ENCODE measurements at places on chromosomes 3 and 15.

DNA sequence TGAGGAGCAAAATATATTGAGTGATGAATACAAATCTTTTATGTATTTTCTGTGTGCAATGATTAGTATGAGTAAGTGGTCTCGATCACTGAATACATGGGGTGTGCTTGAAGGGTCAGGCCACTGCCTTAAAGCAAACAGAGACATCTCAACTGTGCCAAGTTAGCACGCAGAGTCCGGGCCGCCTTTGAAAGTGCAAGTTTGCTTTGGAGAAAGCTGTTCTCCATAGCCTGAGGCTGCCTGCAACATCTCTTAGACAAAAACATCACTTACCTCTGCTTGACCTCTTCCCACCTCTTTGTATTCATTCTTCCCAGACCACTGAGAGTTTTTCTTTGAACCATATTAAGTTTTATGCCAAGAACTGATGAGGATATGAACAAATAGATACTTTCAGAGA is 267.0 kb downstream of the ZBTB20 start:
- DNase-seq = no peak

GRCh38 chr3:39879581-39879980 is 70.2 kb downstream of the MYRIP start:
- DNase-seq = no peak

GRCh38 chr3:183517607-183518006 is 37.9 kb downstream of the KLHL6 start:
- DNase-seq = no peak

- DNase-seq = no peak
Observed at GRCh38 chr3:31423482-31423881, 109.2 kb upstream of the STT3B start.

DNA sequence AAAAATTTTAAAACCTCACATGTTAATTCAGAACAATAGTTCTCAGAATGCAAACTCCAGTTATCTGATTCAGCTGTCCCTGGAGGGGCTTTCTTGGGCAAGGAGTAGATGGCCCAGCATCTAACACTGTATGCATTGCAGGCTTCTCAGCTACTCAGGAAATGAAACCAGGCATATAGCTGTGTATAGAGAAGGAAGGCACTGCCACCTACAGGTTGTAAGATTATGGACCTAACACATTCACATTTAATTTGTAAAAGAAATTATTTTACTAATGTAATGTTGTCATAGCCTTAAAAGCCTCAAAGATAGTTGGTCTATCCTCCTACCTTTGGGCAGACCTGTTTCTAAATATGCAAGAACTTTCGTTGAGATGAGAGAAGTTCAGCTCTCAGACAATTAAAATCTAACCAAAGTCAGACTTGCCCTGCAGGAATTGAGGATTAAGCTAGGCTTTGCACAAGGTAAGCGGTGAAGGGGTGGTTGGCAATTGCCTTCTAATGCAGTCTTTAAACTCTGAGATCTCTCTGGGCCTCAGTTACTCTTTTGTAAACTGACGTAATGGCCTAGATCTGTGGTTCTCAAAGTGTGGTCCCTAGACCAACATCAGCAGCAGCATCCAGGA is 132.8 kb upstream of the SLC24A5 start:
- peak; percentile 1 for DNase-seq

- no peak for DNase-seq
Observed at GRCh38 chr15:71659730-71660067, 150.7 kb upstream of the NR2E3 start.

DNA sequence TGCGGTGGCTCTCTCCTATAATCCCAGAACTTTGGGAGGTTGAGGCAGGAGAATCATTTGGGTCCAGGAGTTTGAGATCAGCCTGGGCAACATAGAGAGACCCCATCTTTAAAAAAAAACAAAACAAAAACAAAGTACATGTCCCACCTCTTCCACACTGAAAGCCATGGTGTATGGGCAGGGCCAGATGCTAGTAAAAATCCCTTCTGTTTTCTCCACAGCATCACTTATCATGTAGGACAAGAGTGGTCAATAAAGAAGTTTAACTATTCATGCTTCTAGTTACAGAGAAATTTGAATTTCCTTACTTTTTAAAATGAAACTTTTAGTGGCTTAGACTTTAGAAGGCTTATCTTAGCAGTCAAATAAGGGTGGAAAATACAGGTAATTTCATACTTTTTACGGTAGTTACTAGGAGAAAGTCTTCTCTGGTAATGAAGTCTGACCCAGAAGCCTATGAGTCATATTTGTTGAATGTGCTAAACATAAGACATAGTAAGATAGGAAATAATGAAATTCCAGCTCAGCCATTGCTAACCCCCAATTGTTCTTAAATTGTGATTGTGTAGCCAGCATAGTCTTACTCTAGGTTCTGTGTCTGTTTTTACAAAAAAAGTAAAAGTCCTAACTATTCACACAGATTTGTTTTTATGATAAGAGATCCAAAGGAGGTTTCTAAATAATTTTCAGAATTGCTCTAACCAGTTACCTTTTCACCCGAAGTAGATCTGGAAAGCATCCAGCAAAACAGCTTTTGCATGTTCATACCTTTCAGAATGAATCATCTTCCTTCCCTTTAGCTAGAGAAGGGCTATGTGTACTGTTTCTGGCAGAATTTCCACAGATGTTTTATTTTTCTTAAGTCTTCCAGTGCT is 16.4 kb upstream of the ZNF609 start:
- DNase-seq = no peak

- peak; percentile 1 for DNase-seq
Observed at GRCh38 chr3:64685800-64686445, 1.9 kb downstream of the ADAMTS9 start.

- DNase-seq = no peak
Observed at GRCh38 chr3:81485444-81485865, 276.0 kb downstream of the GBE1 start.

- DNase-seq = peak; percentile 64
Observed at GRCh38 chr15:31458596-31459399, 132.2 kb downstream of the KLF13 start.

- peak; percentile 14 for DNase-seq
Observed at GRCh38 chr3:135503760-135504686, 461.5 kb upstream of the PPP2R3A start.

DNA sequence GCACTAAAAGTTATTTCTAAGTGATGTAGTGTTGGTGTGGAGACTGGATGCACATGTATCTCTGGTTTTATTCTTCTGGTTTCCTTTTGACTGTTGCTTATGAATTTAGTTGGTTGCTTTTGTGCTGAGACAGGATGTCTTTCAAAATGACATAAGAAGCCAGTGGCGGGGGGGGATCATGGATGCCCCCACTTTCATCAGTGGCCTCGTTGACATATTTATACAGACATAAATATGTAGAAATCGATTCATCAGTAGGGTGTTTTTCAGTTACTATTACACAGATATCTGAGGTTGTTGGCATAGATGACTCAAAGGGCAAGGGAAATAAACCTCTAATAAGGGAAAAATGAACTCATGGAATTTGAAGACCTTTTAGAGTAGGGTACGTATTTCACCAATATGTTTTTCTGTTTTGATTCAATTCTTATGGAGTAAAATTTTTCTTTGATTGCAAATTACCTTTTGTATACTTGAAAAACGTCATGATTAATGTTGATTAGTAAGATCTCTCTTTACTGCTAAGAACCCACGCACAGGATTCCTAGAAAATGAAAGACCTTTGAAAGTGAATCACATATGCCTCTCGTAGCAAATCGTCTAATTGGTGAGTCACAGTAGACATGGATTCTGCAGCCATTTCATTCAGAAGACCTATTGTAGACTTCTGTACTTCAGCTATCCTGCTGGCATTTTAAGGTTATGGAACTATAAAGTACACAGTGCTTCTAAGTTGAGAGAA is 97.4 kb upstream of the RBMS3 start:
- peak; percentile 18 for DNase-seq

DNA sequence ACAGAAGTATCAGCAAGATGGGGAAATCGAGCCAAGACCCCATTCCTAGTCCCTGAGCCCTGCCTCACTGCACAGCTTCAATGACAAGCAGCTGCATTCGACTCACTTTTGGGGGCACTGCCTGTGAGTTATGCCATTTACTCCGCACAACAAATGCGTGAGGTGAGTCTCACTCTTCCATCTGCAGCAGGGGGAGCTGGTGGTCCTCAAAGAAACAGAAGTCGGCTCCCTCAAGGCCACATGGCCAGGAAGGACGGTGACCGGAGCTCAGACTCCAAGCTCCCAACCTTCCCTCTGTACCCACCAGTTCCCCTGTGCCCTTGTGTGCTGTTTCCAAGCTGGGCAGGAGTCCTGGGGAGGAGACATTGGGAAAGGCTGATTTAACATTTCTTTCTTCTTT is 127.7 kb upstream of the IQSEC1 start:
- no peak for DNase-seq

DNA sequence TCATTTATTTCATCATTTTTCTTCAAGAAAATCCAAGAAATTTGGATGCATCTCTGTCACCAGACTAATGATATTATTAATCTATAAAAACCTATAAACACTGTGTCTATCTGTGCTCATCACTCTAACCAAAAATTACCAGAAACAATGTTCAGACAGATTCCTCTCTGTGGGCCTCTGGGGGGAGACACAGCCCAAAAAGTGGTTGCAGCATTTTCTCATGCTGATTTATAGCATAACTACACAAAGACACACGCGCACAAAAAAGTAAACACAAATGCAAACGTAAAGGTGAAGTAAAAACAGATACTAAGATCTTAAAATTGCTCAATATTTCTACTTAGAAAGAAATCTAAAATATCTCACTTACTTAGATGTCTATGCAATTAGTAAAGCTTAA is 976.0 kb downstream of the GBE1 start:
- DNase-seq = no peak

DNA sequence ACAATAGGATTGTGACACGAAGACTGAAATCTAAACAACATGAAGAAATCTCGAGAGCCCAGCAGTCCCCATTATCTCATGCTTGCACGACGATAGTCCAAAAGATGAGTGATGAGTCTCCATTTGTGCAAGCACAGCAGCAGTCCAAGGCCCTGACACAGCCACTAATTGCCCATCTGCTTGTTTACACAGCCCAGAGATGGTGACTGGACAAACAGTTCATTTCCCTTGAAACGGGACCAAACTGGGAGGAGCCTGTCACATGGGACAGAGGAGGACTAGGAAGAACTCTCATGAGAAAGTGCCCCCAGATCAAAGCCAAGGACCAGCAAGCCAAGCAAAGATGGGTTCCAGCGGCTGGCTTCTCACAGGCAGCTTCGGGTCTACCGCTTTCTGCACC is 121.0 kb downstream of the GREM1 start:
- DNase-seq = no peak

DNA sequence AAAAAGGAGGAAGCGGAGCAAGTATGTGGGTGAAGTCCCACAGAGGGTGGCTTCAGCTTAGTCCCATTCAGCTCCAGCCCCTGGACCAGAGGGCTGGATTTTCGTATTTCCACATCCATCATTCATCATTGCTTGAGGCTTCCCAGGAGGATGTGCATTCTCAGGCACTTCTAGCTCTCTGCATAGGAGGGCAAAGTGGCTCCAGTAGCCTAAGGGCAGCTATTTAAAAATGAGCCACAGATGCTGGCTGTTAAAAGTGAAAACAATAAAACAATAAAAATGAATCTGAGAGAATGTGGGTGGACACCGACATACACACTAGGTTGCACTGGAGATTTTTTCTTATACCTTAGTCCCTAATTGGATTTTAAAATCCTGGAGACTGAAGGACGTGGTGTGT is 629.2 kb upstream of the ZNF385D start:
- DNase-seq = no peak

- DNase-seq = no peak
Observed at GRCh38 chr3:160622263-160623045, 54.5 kb upstream of the ARL14 start.

DNA sequence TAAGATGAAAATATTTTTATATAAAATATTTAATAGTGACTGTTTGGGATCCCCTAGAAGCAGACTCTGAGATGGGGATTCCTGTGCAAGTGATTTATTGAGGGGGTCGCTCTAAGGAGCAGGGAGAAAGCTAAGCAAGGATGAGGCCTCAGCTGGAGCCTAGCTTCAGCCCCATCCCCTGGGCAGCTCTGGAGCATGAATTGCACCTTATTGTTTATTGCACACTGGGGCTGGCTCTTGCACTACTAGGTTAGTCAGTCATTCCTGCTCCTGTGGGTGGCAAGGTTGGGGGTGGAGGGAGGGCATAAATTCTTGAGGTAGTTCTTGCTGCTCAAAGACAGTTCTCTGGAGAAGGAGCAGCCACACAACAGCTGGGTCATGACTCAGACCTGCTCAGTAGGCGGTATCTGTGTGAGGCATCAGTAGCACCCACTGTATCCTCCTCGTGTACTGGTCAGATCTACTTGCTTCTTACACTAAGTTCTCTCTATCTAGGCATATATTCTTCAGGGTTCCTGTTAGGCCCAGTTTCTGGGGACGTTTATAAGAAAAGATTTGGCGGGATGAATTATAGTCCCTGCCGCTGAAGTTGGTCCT is 27.2 kb upstream of the TNFSF10 start:
- peak; percentile 76 for DNase-seq

DNA sequence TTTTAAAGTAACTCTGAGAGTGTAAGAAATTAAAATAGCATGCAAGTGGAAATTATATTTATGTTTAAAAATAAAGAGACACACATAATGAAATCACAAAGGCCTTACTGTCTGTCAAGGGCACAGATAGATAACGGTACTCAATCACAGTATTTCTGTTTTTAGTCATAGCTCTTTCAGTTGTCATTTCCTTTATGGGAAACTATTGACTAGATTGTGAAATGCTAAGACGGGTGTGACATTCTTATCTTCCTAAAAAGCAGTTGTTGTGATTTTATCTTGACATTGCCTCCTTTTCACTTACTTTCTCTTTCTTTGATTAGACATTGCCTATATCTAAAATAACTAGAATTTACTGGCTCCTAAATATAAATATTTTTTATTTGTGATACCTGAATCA is 100.1 kb upstream of the PLSCR5 start:
- DNase-seq = no peak

DNA sequence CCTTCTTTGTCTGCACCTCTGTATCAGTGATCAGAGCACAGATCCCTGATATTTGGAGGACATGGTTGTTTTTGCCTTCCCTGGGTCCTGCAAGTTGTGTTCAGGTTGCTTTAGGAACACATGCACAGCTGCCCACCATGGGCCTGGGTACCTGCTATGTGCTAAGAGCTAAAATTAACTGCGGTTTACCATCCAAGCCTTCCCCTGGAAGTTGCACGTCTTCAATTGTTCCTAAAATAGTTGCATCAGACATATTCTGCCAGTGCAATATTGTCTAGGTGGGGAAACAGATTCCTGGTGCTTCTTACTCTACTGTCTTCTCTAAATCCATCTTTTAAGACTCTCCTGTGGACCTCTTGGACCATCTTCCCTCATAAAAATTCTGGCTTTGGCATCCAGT is 80.9 kb downstream of the PDE8A start:
- no peak for DNase-seq

DNA sequence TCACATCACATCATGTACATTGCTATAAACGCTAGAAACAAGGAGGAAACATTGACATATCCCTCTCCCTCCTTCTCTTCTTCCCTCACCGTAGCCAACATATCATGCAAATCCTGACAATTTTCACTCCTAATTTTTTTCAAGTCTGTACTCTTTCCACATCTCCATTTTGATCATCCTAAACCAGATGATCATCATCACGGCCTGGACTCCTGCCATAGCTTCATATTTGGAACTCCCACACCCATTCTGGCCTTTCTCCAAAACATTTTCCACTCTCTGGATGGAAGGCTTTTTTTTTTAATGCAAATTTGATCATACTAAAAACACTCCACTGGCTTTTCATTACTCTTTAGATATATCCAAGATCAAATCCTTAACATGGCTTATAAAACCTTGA is 248.0 kb upstream of the CNTN3 start:
- no peak for DNase-seq
